ENCODE measurements at places on chromosomes 7 and 10.

DNA sequence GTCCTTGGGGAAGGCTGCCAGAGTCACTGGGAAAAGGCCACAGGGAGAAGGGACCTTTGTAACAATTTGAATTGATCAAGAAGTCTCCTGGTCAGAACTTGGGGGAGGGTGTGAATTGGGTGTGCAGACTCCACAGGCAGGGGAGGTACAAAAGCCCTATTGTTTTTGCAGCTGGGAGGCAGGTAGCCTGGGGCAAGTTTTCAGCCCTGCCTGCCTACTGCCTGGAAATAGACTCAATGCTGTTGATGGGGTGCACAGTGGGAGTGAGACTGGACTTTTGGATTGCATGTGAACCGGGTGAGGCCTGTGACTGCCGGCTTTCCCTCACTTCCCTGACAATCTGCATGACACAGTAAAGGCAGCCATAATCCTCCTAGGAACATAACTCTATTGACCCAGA is 947.0 kb downstream of the REEP3 start:
- DNase-seq = peak; percentile 76

- peak; percentile 73 for DNase-seq
Observed at GRCh38 chr10:22335173-22335933, 9.9 kb upstream of the SPAG6 start.

- DNase-seq = no peak
Observed at GRCh38 chr7:128868624-128869137, 6.0 kb downstream of the ATP6V1F start.

GRCh38 chr10:19497026-19497425 is 319.2 kb upstream of the PLXDC2 start:
- DNase-seq = no peak

All from islet precursor cell (in vitro differentiated cells).